ENCODE measurements at places on chromosomes 6 and 20.

DNA sequence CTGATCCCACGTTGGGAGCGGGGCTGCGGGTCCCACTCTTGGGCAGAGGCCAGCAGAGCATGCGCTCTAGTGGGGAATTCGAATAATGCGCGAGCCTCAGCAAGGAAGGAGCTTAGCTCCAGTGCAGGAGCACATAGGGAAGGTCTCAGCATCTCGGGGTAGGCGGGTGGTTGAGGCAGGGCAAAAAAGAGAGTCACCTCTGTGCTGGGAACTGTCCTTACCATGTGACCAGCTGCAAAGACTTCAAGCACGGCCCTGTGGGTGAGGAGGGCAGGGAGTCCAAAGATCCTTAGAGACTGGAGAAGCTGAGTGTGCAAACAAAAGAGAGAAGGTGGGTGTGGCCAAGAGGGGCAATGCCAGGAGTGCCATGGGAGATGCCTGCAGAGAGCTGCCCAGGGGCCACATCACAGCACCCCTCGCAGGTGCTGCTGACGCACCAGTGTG, 79.2 kb upstream of the CD93 start:
- DNase-seq = no peak

DNA sequence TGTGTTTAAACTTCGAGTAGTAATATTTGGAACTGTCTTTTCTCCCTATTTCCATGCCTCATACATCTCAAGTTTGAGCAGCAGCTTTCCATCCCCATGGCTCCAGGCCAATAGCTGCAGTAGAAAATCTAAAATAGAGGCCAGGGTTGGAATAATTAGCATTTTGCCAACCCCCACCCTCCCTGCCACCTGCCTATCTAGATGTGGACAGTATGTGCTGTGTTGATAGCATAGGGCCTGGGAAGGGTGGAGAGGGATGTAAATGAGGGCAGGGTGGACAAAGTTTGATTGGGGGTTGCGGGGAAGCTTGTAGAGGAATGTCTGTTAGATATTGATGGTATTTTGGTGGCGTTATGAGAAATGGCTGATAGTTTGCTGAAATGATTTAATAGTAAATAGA, 5.6 kb downstream of the TOP1 start:
- DNase-seq = no peak

DNA sequence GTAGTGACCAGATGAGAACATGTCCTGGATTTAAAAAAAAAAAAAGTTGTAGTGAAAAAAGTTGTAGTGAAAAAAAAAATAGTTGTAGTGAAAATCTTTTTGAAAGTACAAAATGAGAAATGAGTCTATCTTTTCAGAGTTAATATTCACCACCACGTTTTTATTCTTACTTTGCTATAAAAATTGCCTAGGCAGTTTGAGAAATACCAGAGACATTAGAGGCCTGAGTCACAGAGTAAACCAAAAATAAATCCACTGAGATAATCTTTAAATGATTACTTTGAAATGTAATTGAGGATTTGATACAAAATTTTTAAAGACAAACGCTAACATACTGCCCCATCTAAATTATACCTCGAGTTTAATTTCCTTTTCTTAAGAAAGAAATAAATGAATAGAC, 101.2 kb upstream of the TIAM2 start:
- no peak for DNase-seq

DNA sequence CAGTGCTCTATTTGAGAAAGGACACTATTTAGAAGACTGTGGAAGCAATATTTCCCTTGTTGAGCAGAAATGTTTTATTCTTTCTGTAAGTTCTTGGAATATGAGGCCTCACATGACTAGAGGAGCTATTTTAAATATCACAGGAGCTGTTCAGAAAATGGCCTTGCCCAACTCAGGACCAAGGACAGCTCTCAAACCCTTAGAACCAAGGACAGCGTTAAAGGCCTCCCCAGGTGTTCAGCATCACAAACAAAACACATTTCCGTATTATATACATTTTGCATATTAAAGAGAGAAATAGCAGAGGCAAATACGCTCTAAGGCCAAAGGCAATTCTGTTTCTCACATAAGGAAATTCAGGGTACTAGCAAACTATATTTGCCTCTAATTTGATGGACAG, 631.4 kb downstream of the CDH26 start:
- DNase-seq = no peak

DNA sequence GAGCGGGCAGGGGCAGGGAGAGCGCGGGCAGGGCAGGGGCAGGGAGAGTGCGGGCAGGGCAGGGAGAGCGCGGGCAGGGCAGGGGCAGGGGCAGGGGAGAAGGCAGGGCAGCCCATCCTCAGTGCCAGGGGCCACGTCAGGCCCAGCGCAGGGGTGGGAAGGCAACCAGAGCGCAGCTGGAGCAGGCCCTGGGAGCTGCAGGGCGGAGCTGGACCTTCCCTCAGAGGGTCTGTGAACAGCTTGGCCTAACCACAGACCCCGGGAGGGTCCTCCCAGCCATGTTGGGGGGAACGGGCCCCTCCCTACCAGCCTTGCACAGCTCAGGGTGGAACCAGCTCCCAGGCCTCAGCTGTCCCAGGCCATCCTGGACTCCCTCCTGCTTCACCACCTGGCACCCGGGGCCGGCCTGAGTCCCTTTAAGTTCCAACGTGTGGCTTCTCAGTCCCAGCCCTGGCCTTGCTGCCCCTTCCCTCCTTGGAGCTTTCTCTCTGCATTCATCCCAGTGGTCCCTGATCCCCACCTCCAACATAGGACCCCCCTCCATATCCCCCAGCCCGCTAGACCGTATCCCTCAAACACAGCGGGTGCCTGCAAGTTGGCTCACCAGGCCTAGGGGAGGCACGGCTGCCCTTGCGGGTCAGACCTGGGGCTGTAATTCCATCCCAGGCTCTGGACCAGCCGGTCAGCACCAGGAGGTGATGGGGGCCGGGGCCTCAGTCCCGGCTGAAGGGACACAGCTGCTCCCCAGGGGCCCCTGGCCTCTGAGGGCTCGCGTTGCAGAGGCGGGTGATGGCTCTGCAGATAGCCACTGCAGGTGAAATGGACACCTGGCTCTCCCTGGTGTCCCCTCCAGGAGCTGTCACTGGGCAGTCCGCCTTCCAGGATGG, 5.6 kb upstream of the ZBTB46 start:
- DNase-seq = no peak

GRCh38 chr6:35363293-35363750, 21.0 kb downstream of the PPARD start:
- DNase-seq = no peak

DNA sequence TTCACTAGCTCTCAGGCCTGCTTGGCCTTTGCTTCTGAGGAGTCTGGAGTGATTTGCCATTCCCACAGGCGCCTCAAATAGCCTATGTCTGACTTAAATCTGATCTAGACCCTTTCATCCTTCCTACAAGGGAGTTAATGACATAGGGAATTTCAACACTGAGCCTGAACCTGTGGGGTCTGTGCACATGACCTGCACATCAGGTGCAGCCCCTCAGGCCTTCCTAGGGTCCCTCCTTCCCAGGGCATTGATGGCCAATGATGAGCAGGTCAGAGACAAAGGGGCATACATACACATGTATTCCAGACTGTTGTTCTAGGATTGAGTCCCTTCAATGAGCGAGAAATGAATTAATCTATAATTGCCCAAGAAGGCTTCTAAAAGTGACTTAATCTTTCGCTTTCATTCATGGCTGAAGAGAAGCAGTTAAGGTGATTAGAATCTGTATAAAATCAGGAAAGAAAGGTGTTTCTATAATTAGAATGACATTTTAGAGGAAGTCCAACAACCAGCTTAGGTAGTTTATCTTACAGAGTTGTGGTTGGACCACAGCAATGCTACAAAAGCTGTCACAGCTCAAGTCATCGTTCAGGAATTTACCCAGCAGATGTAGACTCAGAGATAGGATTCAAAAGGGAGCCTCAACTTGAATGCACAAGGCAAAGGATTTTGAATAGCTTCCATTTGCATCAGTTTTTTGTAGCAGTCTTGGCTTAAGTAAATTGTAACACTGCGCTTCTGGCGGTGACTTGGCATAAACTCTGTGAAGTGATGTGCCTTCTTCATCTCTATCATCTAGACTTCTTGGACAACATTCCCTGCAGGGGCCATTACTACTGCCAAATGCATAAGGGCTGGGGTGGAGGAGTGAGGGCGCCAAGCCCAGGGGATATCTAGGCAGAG, 27.0 kb upstream of the TBC1D7 start:
- DNase-seq = peak; percentile 96

GRCh38 chr20:61861054-61861841, 204.4 kb downstream of the TAF4 start:
- DNase-seq = no peak

- no peak for DNase-seq
Observed at GRCh38 chr6:135002974-135003703, 51.5 kb downstream of the HBS1L start.

DNA sequence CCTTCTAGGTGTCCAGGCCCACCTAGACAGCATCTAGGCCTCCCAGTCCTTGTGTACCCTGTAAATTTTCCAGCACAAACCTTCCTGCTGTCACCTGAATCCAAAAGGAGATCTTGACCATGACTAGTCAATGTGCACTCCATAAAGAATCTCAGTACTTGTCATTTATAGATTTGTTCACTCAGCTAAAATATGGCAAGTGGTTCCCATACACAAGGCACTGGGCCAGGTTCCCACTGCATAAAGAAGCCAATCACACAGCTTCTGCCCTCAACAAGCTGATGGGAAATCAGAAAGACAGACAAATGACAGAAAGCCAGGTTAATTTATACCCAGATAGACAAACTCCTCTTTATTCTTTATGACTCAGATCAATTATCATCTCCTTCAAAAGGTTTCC, 526.8 kb downstream of the CD83 start:
- DNase-seq = no peak

DNA sequence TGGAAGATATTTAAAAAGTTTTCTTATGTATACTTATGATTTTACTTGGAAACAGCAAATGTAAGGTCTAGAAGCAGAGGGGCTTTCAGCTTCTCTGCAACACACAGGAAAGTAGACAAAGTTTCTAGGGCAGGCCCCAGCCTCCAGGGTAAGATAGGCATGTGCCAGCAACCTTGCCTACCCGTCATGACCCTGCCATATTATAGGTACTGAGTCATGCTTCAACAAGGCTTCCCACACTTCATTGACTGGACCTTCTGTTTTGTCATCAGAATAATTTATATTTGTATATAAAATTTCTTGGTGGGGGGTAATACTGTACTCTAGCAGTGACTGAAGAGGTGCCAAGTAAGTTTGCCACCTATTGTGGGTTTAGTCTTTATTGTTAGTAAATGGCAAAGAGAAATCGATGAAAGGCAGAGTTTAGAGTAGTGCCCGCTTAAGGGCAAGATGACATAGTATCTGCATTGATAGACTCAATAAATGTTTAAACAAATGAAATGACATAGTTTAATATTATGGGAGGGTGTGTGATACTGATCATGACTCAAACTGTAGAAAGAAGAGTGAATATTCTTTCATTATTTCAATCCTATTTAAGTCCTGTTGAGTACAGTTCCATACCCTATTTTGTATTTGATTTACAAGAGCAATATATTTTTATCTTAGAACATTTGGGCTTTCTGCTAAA, 95.6 kb downstream of the JARID2 start:
- DNase-seq = no peak

DNA sequence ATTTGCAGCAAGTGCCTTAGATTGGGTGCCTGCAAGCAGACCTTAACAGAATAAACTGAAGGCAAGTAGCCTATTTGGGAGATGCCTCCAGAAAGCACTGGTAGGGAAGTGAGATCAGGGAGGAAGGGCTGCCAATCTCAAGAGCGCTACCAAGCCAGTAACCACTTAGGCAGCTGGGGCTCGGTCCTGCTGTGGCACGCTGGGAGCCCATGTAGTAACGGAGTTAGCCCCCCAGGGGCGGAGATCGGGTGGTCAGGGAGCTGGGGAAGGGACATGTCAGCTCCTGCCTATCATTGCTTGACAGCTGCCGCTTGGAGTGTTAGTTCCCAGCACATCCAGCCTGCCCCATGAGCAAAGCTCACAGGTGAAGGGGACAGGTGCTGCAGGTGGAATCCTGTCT, 127.0 kb downstream of the CEBPB start:
- DNase-seq = no peak

- no peak for DNase-seq
Observed at GRCh38 chr6:115909923-115910546, 150.7 kb downstream of the FRK start.

GRCh38 chr6:37324131-37325033, 29.4 kb upstream of the RNF8 start:
- no peak for DNase-seq

GRCh38 chr6:8707956-8708772, 272.8 kb upstream of the SLC35B3 start:
- DNase-seq = peak; percentile 13

- DNase-seq = no peak
Observed at GRCh38 chr6:159056432-159056831, 11.6 kb upstream of the TAGAP start.

GRCh38 chr20:57371363-57371762, 19.8 kb upstream of the RBM38 start:
- no peak for DNase-seq

DNA sequence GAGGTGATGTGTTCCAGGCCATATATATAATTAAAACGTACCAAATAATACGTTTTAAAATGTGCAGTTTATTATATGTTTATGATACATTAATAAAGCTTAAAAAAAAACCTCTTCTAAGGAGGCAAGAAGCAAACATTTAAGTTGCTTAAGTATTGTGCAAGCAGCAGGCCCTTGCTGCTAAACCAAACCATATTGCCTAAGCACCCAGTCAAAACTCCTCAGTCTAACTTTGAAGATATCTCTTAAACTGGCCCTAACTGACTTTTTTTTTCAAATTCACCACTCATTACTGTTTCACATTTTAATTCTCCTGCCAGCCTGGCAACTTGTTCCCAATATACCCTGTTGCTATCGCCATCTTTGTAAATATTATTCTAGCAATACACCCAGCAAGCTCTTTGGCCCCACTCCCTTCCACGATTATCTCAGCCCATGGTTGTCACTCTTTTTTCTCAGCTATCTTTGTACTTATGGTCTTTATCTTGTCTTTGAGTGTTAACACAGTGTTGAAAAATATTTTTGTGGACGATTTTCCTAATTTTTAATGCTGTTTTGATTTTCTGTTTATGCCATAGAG, 60.9 kb downstream of the C6orf58 start:
- no peak for DNase-seq

DNA sequence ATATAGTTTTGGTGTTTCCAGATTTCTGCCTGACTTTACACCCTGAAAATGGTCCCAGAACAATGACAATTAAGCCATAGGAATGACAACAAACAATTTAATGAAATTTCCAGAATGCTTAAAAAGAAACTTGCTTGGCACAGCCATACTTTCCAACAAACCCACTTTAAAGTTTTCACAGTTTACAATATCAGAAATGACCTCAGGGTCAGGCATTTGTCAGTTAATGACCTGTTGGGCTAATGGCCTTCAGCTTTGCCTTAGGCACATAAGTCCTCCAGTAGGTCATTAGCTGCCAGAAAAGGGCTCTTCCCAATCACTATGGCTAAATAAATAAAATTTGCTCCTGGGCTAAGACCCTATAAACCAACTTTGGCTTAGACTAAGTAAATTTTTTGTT, 144.6 kb upstream of the BEND3 start:
- DNase-seq = no peak

GRCh38 chr6:3565291-3565690, 108.4 kb upstream of the SLC22A23 start:
- no peak for DNase-seq

GRCh38 chr6:167767715-167768107, 59.0 kb upstream of the AFDN start:
- DNase-seq = no peak

GRCh38 chr20:48163505-48163904, 378.2 kb upstream of the SULF2 start:
- no peak for DNase-seq

All from non-pigmented ciliary epithelial cell (primary cell).